ENCODE measurements at places on chromosomes 2 and 18.

GRCh38 chr18:61448316-61448715 lies 115.1 kb downstream of the CDH20 start:
- DNase-seq: no peak

GRCh38 chr18:14092625-14093306 lies 39.5 kb downstream of the ZNF519 start:
- no peak for DNase-seq

DNA sequence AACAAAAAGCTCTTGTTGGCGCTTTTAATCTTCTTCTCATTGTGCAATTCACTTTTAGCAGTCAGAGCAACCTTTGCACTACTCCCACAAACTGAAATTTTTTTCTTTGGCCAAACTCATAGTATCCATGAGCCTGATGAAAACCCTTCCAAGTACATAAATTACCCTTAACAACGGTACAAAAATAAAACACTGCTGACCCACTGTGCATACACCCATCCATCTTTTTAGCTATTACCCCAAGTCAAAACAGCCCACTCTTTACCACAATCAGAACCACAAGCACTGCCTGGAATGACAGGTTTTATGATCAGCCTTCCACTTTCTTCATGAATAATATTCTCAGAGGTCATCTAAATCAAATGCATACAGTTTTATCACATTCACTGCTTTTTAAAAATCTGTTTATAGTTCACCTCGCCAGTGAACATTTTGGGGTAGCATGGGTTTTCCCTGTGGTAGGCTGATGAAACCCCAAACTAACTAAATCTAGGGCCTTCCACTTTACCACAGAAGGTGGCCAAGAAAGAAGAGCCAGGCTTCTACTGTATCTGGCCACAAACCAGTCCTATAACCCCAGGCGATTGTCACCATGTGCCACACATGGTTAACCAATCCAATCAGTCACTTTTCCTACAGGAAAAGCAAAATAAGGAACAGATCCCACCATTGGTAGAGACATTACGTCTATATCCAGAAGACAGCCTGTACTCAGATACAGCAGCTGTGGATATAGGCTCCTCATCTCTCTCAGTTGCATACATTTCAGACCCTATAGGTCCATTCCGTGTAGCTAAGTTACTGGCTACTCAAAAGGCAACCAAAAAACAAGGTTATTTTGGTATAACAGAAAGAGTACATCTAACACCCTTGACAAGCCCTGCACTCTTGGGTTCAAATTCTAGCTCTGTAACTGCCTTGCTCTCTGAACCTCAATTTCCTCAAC lies 171.3 kb downstream of the THADA start:
- DNase-seq: no peak

DNA sequence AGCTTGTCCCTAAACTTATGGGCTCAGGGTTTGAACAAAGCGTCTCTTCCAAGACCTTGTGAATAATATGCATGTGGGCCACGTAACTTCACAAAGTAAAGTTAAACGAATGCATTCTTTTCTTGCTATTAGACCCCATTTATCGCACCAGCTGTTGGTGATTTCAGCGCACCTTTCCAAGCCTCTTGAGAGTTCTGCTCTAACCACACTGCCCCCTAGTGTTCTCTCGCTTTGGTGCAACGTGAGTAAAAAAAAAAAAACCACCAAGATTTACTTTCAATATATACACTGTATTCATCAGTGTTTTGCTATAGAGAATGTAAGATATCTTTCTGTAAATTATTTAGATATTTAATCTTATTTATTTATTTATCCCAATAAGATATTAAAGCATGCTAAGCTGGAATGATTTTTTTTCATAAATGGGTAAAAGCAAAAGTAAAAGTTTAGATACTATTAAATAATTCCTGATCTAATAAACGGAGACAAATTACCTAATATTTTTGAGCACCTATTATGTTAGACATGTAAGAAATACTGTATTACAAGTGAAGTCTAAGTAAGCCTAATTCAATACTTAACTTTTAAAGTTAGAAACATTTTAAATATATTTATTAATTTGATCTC lies 459.5 kb downstream of the DLGAP1 start:
- DNase-seq: no peak

- no peak for DNase-seq
These were observed 780.1 kb upstream of the LINC00305 start for GRCh38 chr18:64929036-64929435.

DNA sequence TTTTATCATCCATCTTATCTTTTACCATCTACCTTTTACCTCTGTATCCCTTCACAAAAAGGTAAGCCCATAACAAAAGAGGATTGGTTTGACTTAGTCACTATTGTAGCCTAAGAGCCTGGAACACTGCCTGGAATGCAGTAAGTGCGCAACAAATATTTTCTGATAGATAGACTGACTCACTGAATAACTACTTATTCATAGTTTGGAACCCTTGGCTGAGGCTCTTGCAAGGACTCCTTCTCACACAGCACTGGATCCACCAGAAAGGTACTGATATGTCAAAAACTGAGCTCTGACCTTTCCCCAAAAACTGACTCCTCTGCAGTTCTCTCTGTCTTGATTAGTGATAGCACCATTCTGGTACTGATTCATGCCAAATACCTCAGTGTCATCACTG lies 426.7 kb downstream of the SETBP1 start:
- DNase-seq: no peak
